ENCODE measurements at places on chromosomes 7 and 10.

DNA sequence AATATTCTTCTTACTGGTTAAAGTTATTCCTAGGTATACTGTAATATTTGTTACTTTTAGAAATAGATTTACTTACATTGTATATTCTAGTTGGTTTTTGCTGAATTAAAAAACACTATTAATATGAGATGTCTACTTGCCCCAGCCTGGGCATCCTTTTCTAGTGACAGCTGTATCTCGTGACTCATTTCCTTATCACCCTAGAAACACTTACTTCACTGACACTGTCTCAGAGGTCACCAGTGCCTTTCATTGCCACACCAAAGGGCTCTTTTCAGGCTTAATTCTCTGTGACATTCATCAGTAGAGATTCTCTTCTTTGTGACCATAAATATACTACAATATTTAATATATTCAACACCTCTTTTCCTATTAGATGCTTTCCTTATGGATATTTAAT lies 194.7 kb downstream of the GALNT17 start:
- no peak overlapping the region for H3K4me3 ChIP-seq
- no peaks in the 10 kb centered on the region for H3K4me1 ChIP-seq
- no peaks in the 10 kb centered on the region for H3K36me3 ChIP-seq
- DNase-seq = no peak
- no peak overlapping the region for H3K27ac ChIP-seq

- H3K27me3 ChIP-seq = no peaks in the 10 kb centered on the region
- no peak for DNase-seq
- H3K36me3 ChIP-seq = no peaks in the 10 kb centered on the region
- H3K27ac ChIP-seq = no peak overlapping the region
- no peak overlapping the region for H3K4me3 ChIP-seq
Observed at GRCh38 chr10:22824984-22825383, 102.9 kb upstream of the ARMC3 start.

DNA sequence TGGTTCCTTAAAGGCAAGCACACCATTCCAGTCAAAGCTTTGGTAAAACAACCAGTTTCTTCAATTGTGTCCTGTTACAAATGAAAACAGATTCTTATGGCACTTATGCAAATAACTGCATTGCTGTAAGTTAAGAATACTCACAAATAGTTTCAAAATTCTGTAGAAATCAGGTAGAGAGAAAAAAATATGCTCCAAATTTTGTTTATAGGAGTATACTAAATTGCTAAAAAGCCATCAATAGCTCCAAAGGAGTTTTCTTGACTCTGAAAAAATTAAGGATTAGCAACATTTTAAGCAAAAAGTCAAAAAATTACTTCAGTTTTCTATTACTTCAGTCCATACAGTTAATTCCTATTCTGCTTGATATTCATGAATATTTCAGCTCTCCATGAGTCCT lies 51.3 kb upstream of the KAT6B start:
- no peaks in the 10 kb centered on the region for H3K36me3 ChIP-seq
- H3K4me3 ChIP-seq = no peak overlapping the region
- no peaks in the 10 kb centered on the region for H3K27me3 ChIP-seq
- no peaks in the 10 kb centered on the region for H3K4me1 ChIP-seq
- no peak for DNase-seq

GRCh38 chr7:39526666-39527065 lies 39.5 kb upstream of the YAE1 start:
- no peak overlapping the region for H3K4me3 ChIP-seq
- H3K36me3 ChIP-seq = no peaks in the 10 kb centered on the region
- H3K4me1 ChIP-seq = no peaks in the 10 kb centered on the region

- no peak overlapping the region for H3K4me3 ChIP-seq
- peaks cover 11% of the 10 kb centered on the region for H3K4me1 ChIP-seq
- H3K27ac ChIP-seq = no peak overlapping the region
- no peak for DNase-seq
- H3K27me3 ChIP-seq = no peaks in the 10 kb centered on the region
Observed at GRCh38 chr7:16416289-16417282, 4.8 kb downstream of the CRPPA start.

DNA sequence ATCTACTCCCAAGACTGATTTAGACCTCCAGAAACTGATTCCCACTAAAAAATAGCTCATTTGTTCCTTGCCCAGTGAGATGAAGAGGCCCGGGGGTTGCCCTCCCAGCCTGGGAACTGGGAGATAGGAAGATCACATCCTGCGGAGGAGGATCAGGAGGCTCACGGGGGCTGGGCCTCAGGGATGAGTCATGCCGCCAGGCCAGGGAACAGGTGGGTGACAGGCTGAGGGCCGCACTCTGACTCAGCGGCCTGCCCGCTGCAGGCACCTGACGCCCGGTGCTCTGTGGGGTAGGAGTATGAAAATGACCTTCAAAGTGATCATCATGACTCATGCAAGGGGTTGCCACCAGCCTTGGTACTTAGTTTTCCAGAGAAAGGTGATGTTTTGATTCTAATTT lies 104.5 kb upstream of the ZPBP start:
- H3K27me3 ChIP-seq = no peaks in the 10 kb centered on the region
- H3K4me3 ChIP-seq = no peak overlapping the region
- no peaks in the 10 kb centered on the region for H3K36me3 ChIP-seq
- H3K27ac ChIP-seq = no peak overlapping the region
- no peak for DNase-seq

GRCh38 chr10:115945701-115946445 lies 327.1 kb downstream of the GFRA1 start:
- H3K4me3 ChIP-seq = no peak overlapping the region
- no peaks in the 10 kb centered on the region for H3K4me1 ChIP-seq
- no peaks in the 10 kb centered on the region for H3K36me3 ChIP-seq
- no peak overlapping the region for H3K27ac ChIP-seq
- no peaks in the 10 kb centered on the region for H3K27me3 ChIP-seq

DNA sequence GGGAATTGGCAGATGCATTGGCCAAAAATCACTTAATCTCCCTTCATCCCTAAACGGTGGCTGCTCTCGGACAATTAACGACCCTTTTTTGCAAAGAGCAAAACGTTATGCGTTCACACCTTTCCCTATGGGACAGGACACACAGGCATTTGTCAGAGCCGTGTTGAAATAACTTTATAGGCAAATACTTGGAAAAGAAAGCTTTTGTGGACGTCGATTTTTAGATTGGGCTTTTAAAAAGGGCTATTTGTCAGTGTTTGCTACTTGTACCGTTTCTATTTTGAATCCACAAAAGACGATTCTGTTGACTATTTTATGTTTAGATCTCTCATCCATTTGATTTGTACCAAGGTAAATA lies 245.6 kb downstream of the SLC25A13 start:
- no peak overlapping the region for H3K27ac ChIP-seq
- peaks cover 9% of the 10 kb centered on the region for H3K27me3 ChIP-seq
- H3K4me1 ChIP-seq = peaks cover 7% of the 10 kb centered on the region

DNA sequence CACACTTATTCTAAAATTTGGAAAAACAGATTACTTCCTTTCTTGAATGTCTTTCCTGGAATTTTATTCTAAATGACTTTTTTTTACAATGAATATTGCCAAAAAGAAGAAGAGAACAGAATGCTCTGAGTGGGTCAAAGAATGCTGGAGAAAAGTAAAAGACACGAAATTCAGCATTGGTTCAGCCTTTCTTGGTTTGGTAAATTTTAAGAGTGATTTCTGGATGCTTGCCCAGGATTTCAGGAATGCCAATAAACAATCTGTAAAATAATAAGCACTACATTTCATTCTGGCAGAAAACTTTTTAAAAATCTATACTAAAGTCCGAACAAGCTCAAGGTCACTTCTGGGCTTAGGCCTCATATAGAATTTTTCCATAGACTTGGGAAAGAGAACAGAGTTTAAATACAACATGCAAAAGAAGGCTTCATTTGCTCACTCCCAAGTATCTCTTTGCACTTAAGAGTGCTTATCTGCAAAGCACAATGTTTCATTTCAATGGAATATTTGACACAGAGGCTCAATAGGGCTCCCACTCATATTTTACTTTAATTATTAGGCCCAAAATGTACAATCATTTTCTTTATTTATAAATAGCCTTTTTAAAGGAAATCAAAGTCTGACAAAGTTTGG lies 359.5 kb upstream of the ANKRD30A start:
- no peak for DNase-seq
- no peak overlapping the region for H3K27ac ChIP-seq
- H3K4me3 ChIP-seq = no peak overlapping the region

- H3K4me1 ChIP-seq = no peaks in the 10 kb centered on the region
- H3K27ac ChIP-seq = no peak overlapping the region
- H3K36me3 ChIP-seq = no peaks in the 10 kb centered on the region
- no peaks in the 10 kb centered on the region for H3K27me3 ChIP-seq
Observed at GRCh38 chr7:96084881-96085553, 236.9 kb downstream of the SLC25A13 start.

DNA sequence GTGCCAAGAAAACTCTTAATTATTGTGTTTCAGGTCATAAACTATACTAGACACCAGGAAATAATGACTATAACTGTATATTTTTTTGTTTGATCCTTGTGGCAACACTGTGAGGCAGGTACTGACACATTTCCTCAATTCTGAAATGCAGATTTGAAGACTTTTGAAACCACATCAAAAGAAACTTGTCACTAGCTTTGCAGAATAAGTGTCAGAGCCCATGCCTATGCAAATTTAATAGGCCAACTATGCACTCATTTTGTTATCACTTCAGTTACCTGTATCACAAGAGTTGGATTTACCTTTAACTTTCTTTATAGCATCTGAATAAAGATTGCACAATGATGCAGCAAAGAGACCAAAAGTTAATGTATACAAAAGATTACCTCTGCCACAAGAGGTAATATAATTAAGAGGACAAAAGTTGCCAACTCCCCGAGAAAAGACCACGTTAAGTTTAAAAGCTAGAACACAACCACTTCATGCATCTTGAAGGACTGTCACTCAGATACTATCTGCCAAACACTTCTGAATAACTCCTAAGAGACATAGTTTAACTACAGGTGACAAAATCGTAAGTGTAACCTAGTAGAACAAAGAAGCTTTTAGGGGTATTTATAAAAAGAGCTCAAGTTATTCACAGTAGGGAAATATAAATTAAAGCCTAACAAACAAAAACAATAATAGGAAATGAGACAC lies 80.5 kb downstream of the ELAPOR2 start:
- no peak overlapping the region for H3K27ac ChIP-seq
- H3K27me3 ChIP-seq = no peaks in the 10 kb centered on the region
- peaks cover 25% of the 10 kb centered on the region for H3K4me1 ChIP-seq

DNA sequence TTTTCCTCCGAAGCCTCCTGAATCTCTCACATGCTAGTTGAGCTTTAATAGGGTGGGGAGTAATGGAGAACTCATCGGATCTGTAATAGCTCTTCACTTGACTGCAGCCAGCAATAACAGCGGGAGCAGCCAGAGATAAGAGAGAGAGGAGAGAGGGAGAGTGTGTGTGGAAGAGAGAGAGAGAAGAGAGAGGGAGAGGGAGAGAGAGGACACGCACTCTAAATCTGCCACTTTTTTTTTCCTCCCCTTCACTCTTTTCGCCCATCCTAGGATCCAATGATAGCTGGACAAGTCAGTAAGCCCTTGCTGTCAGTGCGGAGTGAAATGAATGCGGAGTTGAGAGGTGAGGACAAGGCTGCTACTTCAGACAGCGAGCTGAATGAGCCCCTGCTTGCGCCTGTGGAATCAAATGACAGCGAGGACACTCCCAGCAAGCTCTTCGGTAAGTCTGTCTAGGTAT lies 107.9 kb downstream of the POU6F2 start:
- H3K27me3 ChIP-seq = peaks cover 4% of the 10 kb centered on the region
- no peaks in the 10 kb centered on the region for H3K4me1 ChIP-seq
- no peaks in the 10 kb centered on the region for H3K36me3 ChIP-seq
- H3K4me3 ChIP-seq = no peak overlapping the region

DNA sequence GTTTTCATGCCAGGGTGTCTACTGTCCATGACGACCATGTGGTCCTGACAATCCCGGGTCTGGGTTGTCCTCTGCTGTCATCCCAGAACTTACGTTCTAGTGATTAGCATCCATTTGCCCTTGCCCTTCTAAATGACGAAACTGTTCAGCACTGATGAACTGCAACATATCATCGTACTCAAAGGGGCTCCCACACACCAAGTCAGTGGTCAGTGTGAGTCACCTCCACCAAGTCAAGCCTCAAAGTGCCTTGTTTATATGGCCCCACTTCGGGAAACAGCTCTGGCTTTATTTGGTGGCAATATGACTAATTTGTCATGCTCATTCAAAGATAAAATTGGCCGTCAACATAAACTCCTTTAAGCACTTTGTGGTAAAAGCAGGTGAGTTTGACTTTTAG lies 110.7 kb downstream of the FRMD4A start:
- H3K4me1 ChIP-seq = no peaks in the 10 kb centered on the region
- no peak overlapping the region for H3K27ac ChIP-seq
- H3K36me3 ChIP-seq = no peaks in the 10 kb centered on the region
- H3K4me3 ChIP-seq = no peak overlapping the region
- DNase-seq = no peak

DNA sequence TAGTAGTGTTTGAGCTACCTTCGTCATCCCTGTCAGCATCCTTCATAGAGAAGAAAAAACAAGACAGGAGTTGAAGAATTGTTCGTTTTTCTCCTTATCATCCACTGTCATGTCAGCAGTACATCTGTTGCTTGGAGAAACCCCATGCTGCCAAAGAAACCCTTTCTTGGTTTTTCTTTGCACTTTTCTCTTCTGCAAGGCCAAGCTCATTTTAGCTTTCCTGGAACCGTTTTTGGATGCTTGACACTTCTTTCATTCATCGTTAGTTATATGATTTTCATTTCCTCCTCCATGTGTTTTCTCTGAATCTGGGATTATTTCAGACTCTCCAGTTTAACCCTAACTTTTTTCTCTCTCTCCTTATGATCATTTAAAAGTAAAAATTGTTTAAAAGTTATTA lies 58.9 kb downstream of the MMRN2 start:
- no peak for DNase-seq
- H3K27ac ChIP-seq = no peak overlapping the region
- H3K4me1 ChIP-seq = no peaks in the 10 kb centered on the region
- H3K4me3 ChIP-seq = no peak overlapping the region
- no peaks in the 10 kb centered on the region for H3K36me3 ChIP-seq
- no peaks in the 10 kb centered on the region for H3K27me3 ChIP-seq

DNA sequence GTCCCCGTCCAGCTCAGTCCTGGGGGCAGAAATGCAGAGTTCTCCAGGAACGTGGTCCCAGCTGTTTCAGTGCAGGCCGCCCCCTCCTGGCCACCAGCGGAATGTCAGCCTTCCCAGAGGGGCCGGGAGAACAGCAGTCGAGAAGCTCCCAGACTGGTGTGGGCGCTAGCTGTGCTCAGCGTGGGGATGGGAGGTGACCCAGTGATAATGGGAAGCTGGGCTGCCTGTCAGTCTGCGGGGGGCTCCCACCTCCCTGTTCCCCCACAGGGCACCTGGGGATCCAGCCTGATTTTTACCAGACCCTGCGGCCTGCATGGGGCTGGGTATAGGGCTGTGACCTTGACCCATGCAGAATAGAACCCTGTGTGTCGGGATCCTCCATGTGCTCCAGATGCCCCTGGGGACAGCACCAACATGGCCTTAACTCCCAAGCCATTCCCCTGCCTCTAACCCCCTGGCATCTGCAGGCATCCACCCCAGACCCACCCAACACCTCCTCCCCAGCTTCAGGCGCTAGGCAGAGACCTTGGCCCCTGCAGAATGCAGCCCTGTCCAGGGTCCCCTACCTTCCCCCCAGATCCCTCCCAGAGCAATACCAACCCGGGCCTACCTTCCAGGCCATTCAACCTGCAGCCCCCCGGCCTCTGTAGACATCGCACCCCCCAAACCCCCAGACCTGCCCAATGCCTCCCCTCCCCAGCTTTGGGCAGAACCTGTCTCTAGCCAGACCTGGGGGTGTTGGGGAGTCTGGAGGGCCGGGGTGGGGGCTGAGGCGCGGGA lies 880 bp upstream of the ELN start:
- H3K36me3 ChIP-seq = no peaks in the 10 kb centered on the region
- H3K27ac ChIP-seq = no peak overlapping the region
- H3K27me3 ChIP-seq = peaks cover 26% of the 10 kb centered on the region
- H3K4me3 ChIP-seq = no peak overlapping the region
- H3K4me1 ChIP-seq = peaks cover 4% of the 10 kb centered on the region
